Renal cortical epithelial cell (primary cell): ENCODE measurements at places on chromosomes 3 and 15. TPM values are rescaled to one million over a fixed set of nuclear protein-coding genes. Genes with fewer than 3 reads are reported as not detected.

GABRR3 gene
- total RNA-seq: not detected in 2 replicates

SPTBN5 gene
- total RNA-seq: 0.35 and 2.5 TPM in 2 replicates

DUOXA1 gene
- total RNA-seq: not detected in 2 replicates

CD200R1 gene
- 0.17 TPM in 1 of 2 replicates, not detected in the other for total RNA-seq

DNA sequence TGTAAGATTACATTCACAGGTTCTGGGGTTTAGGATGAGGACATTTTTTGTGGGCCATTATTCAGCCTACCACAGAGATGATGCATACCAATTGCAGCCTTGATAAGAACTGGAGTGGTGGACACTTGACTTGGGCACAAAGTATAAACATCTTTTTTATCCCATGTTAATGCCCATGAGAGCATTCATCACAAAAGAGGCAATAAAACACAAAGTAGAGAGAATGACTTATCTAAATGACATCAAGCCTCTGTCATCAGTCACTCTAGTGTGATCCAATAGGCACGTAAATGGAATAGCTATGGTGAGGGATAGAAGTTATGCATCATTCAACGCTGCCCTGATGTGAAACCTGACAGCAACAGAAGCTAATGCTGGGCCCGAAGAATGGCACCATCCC, 25.8 kb downstream of the VEPH1 start:
- DNase-seq: peak; percentile 21

- no peak for DNase-seq
These were observed 5.5 kb upstream of the SNX22 start for GRCh38 chr15:64146041-64146440.

- DNase-seq: no peak
These were observed 93.7 kb upstream of the DPPA4 start for GRCh38 chr3:109430911-109431563.

DNA sequence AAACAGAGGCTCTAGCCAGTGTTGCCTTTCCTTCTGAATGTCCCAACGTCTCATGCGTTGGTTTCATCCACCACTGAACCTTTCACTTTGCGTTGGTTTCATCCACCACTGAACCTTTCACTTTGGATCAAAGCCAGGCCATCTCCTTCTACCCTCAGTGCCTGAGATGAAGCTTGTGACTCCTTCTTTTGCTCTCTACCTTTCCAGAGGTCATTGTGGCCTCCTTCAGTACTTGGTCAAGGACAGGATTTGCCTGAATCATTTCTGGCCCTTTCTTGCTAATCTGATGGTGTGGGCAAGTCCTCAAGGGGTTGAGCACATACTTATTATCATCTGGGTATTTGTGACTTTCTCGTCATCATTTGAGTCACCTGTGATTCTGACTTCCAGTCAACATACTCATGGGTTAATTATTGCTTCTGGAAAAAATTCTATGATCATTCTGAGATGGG, 50.0 kb downstream of the SELENOT start:
- peak; percentile 66 for DNase-seq

- no peak for DNase-seq
These were observed 64.5 kb downstream of the THBS1 start for GRCh38 chr15:39645138-39645975.

DNA sequence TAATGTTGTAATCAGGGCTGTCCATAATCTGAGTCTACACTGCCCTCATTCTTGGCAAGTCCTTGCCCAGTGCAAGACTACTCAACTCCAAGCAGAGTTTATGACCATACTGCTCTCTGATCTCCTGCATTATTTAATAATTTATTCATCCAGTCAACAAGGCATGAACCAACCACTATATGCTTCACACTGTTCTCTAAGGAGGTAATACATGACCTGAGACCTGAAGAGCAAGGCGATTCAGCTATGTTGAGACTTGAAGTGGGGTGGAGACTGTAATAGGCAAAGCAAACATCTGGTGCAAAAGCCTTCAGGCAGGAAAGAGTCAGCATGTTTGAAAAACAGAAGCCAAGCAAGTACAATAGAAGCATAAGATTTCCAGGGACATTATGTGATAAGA, 1362.8 kb downstream of the ROBO2 start:
- DNase-seq: peak; percentile 25

DNA sequence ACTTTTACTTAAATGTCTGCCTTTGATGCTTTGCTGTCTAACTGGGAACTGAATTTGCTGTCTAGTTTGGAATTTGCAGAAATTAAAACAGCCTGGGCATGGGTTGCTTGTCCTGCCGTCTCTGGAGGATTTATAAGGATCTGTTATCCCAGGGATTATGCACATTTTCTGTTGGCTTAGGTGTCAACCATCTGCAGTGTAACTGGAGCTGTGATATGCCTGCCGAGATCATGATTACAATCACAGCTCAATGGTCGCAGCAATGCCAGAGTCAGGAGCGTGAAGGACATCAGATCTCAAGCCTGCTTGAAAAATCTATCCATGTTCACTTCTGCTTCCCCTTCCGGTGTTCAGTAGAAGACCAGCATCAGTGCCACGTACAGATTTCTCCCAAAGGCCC, 41.8 kb upstream of the SETMAR start:
- no peak for DNase-seq

GRCh38 chr3:61910732-61911131, 349.4 kb downstream of the PTPRG start:
- DNase-seq: no peak
